ENCODE measurements at places on chromosomes 2 and 18.

GRCh38 chr18:55582325-55582724 is 5.7 kb downstream of the TCF4 start:
- DNase-seq, result no peak

DNA sequence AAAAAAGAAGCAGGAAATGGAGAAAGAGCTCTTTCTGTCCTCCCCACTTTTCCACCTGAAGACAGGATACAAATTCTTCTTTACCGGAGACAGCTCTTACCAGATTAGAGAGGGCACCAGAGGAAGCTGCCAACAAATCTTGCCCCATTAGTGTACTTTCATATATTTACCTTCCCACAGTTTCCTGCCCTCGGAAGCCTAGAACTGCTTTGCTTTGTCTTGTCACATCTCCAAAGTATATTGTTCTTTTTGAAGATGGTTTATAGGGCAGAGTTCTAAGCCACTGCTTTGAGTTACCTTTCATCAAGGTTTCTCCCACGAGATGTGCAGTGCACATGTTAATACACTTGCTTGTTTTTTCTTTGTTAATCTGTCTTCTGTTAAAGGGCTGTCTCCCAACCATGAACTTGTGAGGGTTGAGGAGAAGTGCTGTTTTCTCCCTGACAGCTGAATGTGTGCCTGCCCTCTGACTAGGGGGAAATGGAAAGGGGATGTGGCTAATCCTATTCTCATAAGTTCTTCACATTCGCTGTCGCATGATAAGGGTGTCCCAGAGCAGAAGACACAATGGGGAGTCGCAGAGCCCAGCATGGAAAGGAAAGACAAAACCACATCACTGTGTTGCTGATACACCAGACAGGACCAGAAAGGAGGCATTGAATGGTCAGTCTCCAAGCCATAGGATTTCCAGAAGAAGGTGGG is 24.2 kb downstream of the CENPA start:
- no peak for DNase-seq

DNA sequence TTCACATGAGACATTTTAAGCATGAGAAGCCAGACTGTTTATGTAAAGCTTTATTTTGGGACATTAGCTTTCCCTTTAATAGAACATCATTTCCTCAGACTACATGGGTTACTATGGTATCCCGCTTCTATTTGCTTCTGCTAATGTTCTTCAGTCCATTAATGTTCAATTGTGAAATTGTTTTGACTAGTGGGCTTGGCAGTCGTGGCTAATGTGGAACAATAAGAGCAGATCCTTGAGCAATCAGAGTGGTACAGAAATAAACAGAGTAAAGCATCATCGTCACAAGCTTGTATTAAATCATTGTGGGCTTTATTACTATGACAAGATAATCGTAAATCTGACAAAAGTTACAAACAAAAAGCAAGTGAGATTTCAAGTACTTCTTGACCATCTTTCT is 60.2 kb downstream of the PDE1A start:
- no peak for DNase-seq

DNA sequence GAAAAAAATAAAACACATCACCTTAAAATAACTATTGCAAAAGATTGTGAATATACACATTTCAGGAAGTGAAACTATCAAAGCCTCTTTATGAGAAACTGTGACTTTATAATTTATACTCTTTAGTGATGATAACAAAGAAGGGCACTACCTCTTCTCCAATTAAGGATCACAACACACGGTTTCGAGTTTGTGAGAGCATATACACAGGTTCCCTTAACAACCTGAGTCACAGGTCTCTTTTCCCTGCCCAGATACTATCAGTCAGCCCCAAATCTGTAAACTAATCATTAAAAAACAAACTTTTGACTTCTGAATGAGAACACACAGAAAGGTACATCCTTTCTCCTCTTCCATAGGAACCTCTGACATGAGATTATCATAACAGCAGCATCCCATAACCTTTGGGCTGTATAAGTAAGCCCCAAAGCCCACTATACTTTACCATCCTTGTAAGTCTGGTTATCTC is 44.9 kb downstream of the PTPN2 start:
- no peak for DNase-seq

DNA sequence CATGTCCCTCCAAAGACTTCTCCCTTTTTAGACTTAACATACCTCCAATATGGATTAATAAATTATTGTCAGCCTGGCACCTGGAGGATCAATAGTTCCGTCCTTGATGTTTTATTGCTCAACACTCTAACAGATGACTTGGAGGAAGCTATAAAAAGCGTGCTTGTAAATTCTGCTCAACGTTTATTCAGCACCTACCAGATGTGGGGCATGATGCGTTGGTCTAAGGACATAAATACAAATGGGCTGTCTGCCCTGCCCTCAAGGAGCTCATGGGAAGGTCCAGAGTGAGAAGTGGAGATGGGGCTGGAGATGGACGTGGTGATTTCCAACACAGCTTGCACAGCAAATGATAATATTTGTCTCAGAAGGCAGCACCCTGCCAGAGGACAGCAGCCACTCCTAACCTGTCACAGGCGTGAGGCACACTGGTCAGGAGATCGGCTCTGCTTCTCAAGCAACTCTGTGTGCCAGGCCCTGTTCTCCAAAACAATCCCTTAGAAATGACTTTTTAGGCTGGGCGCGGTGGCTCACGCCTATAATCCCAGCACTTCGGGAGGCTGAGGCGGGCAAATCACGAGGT is 25.5 kb upstream of the ZCCHC2 start:
- no peak for DNase-seq

DNA sequence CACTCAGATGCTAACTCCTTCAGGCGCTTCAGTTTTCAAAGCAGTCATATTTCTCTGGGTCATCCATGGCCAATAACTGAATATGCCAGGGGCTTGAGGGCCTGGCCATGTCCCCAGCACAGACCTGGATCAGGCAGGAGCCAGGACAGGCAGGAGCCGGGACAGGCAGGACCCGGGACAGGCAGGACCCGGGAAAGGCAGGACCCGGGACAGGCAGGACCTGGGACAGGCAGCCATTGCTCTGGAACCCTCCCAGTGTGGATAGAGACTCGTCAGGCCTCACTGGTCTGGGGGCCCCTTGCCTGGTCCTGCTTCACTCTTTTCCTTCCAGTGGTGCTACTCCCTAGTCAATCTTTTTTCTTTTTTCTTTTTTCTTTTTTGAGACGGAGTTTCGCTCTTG is 117.5 kb upstream of the TEX51 start:
- no peak for DNase-seq

GRCh38 chr2:17915099-17915498 is 36.6 kb downstream of the KCNS3 start:
- no peak for DNase-seq

DNA sequence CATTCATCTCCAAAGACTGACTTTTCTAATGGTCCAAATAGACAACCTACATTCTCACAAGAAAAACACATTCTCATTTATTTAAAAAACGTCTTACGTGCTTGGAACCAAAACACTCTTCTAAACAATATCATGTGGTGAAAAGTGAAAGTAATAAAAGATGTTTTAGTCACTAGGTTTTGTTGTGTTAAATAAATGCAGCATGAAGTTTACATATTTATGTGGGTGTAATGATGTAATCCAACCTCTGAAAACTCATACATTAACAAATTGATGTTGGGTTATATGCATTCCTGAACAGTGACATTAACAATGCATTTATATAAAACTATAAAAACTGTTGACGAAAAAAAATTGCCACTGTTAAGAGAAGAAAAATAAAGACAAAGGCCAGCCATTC is 55.1 kb upstream of the ACVR2A start:
- no peak for DNase-seq

DNA sequence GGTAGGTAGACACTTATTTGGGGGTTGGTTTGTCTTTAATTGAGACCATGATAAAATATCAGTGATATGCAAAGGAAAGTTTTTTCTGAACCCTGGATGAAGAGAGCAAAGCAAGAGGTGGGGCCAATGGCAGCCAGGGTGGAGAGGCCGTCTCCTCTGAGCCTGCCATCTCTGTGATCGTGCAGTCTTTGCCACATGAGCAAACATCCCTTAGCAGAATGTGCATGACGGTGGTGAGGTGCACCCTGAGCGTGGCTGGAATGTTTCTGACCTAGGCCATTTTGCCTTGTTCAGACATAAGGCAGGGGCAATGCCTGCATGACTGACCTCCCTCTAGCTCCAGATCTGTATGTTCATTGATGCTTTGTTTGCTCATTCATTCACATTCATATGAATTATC is 6.0 kb downstream of the NCK2 start:
- no peak for DNase-seq

GRCh38 chr18:28884304-28884703 is 707.4 kb upstream of the CDH2 start:
- DNase-seq, result no peak

- no peak for DNase-seq
Observed at GRCh38 chr18:65091744-65092329, 659.0 kb upstream of the CDH7 start.

DNA sequence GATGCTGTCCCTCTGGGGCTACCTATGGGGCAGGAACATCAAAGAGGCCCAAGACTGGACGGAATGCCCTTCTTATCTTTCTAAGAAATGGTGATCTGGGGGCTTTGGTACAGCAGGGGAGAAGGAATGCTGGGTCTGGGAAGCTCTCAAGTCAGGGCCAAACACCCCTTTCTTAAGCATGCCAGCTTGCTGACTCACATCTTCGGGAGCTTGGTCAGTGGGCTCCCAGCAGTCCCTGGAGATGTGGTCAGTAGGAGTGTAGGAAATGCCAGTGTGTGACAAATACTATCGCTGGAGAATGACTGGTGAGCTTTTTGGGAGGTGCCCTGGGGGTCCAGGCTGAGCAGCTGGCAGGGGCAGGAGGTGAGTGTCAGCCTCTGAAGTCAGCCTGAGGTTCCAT is 105.0 kb upstream of the CDC42EP3 start:
- no peak for DNase-seq

DNA sequence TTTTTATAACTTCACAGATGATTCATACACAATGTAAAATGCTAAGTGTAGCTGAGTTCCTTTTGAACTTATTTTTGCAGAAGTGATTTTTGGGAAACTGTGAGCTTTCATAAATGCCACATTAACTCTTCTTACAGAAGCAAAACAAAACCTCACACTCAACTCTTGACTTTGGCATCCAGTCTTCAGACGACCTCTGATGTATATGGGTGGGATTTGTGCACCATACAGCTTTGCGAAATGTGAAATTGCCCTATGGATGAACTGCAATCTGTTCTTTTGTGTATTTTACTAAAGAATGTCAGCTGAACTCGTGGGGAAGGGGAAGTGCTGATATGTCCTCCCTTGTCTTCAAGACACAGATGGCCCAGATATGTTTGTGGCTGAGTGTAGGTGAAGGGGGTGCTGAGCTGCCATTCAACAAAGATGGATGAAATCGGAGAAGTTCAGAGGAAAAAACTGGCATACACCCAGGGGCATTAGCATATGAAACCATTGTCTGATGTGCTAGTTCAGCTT is 218.3 kb downstream of the PTGR3 start:
- DNase-seq, result no peak

- no peak for DNase-seq
Observed at GRCh38 chr2:147310335-147311057, 534.3 kb upstream of the ACVR2A start.

DNA sequence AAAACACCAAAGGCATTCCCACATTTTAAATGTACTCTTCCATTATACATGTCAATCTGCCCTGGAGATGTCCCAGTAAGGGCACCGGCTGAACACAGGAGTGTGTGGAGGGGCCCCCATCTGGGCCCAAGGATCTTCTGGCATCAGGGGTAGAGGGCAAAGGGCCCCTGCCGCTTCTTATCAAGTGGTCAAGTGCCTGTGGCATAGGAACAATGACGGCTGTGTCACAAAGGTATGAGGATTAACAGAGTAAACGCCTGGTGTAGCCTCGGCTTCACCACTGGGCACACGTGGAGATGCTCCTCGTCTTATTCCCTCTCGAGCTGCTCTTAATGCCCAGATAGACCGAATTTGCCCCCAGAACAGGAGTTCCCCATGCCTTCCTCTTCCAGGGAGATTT is 169.7 kb upstream of the GLI2 start:
- DNase-seq, result no peak

GRCh38 chr2:222969491-222969890 is 82.5 kb upstream of the KCNE4 start:
- no peak for DNase-seq

DNA sequence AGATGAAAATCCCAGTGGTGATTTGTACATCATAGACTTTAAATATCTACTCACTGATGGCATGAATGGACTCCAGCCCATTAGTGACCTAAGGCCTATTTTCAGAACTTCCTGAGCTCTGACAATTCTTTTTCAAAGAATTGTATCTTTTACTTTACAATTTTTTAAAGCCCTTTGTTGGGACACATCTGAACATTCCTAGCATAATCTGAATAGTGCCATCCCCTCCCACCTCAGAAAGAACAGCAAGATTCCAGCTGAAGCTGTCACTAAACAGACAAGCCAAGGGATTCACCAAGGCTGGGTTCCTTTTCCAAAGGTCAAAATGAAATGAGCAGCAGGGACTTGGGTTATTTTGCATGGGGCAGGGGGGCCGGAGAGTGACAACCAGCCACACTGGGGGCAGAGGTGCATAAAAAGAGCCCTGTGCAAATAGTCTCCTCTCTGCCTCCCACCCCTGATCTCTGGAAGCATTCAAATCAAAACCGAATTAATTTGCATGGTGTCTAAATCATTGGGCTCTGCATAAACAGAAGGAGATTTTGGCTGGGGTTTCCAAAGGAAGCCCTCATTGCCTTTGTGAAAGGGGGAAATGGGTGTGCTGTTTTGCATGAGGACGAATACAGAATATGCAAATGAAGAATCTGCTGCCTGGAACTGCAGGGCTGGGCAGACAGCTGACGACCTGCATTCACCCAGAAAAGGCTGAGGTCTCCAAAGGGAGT is 17.2 kb downstream of the EPHA4 start:
- no peak for DNase-seq

GRCh38 chr2:25341753-25342371 is at the start of gene DNMT3A:
TSS of gene DNMT3A (minus strand) at chr2:25341925. CDS start at chr2:25313984, 27,941 bp downstream.
- DNase-seq, result peak; percentile 48

- no peak for DNase-seq
Observed at GRCh38 chr2:229137639-229138038, 133.4 kb downstream of the PID1 start.

GRCh38 chr2:98787700-98788099 is 56.8 kb upstream of the MGAT4A start:
- DNase-seq, result no peak
